G401 (cell line): ENCODE measurements at places on chromosomes 3 and 15.

DNA sequence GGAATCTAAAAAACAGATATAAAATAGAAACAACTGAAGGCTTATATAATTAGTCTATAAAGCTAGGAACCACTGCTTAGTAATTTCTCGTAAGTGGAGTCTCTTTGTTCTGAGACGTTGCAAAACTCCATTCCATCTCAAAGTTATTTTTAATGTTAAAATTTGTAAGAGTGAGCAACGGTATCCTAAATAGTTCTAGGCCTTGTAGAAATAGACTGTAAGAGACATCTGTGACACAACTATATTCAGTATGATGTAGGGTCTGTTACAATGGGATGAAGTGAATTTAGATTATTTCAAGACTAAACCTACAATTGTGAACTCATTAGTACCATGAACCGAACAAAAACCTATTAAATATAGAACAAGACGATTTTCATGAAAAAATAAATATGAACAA, 57.2 kb downstream of the UBE3A start:
- DNase-seq, result no peak

DNA sequence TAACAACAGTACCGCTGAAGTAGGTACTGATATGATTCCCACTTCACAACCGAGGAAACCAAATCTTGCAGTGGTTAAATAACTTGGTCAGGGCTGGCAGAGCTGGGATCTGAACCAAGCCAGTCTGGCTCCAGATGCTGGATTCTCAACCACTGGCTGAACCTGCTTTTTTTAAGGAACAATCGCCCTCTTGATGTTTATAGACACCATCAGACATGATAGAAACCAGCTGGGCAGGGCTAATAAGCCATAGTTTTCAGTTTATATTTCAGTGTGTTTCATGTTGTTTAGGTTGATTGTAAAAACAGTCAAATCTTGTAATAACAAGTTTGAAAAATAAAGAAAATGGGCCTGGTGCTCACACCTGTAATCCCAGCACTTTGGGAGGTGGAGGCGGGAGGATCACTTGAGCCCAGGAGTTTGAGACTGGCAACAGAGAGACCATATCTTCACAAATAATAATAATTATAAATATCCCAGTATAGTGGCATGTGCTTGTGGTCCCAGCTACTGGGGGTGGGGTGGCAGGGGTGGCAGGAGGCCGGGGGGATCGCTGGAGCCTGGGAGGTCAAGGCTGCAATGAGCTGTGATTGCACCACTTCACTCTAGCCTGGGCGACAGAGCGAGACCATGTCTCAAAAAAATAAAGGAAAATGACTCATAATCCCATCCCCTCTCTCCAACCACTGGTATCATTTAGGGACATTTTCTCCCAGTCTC, 36.7 kb downstream of the XYLB start:
- DNase-seq, result no peak

DNA sequence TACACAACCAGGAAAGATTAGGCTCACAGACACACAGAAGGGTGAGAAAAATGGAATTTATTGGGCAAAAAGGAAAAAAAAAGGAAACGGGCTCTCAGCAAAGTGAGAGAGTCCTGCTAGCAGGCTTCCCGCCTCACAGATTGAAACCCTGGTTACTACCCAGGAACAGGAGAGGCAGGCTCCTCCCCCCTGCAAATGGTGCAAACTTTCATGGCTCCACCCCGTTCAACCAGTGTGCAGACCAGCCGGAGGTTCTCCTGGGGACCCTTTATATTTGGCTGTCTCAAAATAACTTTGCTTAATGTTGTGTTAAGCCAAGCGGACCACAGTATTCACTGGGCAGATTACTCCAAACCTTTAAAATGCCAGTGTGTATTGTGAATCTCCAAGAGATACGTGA, 40.3 kb downstream of the IL1RAP start:
- no peak for DNase-seq

DNA sequence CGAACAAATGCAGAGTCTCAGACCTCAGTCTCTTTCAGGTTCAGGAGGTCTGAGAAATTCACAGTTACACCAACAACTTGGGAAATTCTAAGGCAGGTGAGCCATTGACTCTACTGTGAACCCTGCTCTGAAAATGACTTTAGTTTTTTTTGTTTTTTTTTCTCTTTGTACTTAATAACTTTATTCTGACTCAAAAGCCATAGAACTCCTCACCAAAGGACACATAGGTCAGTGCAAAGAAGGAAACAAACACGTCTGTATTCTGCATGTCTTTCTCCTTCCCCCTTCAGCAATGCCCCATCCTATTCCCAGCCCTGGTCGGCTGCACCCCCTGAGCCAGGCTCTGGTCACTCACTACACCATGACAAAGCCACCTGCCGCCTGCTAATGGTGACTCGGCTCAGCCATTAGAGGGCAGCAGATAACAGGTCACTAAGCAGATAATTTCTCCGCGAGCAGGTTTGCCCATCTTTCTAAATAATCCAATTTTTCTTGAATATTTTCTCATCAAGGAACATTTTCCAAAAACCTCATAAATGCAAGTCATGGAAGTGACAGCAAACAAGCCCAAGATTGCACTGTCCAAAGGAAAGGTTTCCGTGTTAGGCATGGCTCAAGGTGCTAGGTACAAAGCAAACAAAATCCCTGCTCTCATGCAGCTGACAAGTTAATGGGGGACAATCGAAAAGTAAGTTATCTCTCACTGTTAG, 37.7 kb downstream of the TM4SF4 start:
- DNase-seq, result peak; percentile 77

DNA sequence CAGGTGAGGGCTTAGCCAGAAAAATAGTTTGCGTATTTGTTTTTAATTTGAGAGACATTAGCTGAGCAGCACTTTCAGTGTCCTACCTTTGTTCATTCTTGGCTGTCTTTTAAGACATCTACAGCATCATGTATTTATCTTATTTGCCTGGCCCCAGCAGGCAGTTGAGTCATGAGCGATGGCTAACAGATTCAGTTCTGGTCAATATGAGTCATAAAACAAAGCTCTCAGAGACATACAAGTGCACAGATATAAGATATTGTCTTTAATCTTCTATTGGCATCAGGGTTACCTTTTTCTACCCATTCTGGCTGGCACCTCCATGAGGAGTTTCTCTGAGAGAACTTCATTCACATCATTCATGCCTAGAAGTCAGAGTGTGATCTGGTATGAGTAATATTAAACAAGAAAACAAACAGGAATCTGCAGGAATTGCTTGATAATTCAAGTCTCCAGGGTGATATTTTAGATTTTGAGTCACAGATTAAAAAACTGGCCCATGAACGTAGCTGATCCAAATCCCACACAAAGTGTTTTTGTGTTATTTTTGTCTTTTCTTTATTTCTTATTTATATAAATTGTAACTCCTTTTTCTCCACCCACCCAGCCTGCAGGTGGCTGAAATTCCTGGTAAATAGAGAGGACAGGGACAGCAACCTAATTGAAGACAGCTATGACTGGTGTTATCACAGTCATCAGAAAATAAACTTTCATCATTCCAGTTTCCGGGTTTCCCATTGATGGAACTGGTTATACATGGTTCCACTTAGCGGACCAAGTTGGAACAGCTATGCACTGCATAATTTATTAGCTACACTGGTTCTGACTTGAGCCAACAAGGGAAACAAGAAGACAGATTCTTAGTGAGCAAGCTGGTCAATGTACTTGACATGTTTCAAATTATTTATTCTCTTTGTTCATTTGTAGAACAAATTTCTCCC, 47.3 kb downstream of the PLSCR2 start:
- DNase-seq, result no peak

DNA sequence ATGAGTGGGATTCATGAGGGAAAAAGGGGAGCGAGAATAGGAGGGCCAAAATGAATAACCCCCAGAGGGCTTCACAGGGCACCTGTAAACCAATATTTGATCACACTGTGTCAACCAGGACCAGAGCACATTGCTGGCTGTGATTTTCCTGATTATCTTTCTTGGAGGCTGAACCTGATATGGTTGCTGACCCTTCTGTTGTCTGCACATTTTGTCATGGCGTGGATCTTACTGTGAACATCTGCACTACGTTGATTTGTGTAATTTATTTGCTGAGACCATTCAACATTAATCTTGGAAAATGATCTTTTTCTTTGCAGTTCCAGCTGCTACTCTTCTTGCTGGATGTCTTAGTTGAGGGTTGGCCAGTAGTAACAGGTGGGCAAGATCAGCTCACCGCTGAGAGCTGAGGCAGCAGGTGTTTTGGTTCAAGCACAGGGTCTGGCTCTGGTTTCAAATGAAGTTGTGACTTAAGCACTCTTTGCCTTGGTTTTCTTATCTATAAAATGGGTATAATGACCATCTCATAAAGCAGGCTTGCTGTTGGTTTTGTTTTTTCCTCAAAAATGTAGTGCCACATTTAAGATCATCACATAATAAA, 61.2 kb downstream of the ARHGEF26 start:
- DNase-seq, result no peak

- DNase-seq, result no peak
Measured at GRCh38 chr3:23845326-23846216, 39.8 kb downstream of the UBE2E1 start.

DNA sequence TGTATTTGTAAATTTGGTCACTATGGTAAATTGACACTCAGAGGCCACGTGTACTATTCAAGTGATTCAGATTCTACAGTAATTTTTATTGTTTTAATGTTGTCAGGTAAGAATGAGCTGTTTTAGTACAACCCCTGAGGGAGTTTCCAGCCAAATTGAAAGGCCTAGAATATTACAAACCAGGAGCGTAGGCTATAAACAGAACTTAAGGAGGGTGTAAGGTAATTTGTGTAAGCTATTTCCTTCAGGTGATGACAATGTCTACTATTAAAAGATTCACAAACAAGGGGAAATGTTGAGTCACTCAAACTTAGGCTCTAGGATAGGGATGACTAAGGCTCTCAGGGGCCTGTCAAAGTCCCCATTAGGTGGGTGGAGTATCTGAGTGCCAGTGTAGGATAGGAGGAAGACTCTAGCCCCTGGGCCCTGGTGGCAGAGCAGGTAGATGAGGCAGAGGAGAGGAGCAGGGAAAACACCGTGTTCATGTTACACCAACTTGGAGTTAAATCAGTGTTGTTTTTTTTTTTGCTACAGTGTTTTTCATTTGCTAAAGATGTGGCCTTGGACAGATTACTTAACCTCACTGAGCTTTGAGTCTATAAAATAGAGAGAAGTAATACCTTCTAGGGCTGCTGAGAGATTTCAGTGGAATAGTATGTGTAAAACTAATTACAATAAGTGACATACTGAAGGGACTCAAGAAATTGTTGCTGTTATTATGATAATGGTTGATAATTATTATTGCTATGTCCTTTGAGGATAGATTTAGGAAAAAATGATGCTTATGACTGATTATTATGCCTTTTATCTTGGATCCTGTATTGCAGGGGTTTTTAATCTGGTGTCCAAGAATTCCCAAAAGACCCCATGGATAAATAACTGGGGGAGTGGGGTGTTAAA, 10.3 kb downstream of the TM4SF1 start:
- DNase-seq, result peak; percentile 70

- peak; percentile 56 for DNase-seq
Measured at GRCh38 chr15:45372041-45372995, 6.0 kb downstream of the GATM start.

- DNase-seq, result no peak
Measured at GRCh38 chr3:133987948-133988484, 41.7 kb downstream of the SLCO2A1 start.

GRCh38 chr15:37098468-37099318, 1.7 kb downstream of the MEIS2 start:
- DNase-seq, result peak; percentile 56

- DNase-seq, result no peak
Measured at GRCh38 chr15:42171122-42171521, 14.7 kb upstream of the PLA2G4F start.

DNA sequence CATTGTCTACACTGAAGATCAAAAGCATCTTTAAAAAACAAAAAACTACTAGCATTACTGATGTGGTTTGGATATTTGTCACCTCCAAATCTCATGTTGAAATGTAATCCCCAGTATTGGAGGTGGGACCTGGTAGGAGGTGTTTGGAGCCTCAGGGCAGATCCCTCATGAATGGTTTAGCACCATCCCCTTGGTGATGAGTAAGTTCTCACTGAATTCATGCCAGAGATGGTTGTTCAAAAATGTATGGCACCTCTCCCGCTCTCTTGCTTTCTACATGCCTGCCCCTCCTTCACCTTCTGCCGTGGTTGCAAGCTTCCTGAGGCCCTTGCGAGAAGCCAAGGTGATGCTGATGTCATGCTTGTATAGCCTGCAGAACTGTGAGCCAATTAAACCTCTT, 136.6 kb upstream of the FHIT start:
- no peak for DNase-seq

DNA sequence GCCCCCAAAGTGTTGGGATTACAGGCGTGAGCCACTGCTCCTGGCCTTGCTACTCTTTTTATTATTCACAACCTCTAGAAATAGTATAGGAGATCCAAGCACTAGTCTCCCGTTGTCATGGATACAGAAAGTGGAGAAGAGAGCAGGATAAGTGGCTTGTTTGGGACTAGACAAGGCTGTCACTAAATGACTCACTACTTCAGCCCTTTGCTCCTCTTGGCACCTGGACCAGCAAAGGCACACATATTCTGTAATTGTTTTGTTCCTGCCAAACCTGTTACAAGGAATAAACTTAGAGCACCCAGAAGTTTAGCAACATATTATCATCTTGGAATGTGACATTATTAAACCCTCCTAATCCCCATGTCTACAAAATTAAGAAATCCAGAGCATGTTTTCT, 427.2 kb upstream of the THBS1 start:
- DNase-seq, result no peak

DNA sequence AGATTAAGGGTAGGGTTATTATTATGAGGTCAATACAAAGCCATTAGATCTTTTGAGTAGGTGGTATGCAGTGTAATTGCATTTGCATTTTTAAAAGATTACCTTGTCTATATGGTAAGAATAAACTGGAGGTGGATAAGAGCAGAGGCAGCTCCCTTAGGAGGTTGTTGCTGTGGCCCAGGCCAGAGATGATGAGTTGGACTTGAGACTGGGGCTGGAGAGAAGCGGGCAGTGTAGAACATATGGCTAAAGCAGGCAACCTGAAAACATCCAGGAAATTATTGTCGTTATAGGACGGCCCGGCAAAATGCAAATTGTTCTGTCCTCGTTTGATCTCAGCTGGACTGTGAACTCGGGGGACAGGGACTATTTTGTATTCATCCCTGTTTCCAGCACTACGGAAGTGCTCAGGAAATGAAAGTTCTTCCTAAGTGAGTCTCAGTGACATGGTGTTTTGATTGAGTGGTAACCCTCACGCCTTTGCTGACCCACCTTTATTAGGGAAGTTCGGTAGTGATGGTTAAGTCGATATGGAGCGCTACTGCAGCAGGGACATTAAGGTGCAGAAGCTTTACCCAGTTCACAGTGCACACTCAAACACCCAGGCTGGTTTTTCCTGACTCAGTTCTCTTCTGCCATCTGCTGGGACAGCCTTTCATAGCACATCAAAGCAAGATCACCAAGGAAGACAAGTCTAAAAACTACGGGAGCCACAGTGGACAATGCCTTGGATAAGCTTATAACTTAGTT, 27.2 kb upstream of the VPS33B start:
- DNase-seq, result peak; percentile 91
